Stimulated activated CD8-positive, alpha-beta memory T cell treated with anti-CD3 and anti-CD28 coated beads, Interleukin-4, amount 100 ng/mL, for 1 hour (primary cell): ENCODE measurements at places on chromosomes 5 and 9.

DNA sequence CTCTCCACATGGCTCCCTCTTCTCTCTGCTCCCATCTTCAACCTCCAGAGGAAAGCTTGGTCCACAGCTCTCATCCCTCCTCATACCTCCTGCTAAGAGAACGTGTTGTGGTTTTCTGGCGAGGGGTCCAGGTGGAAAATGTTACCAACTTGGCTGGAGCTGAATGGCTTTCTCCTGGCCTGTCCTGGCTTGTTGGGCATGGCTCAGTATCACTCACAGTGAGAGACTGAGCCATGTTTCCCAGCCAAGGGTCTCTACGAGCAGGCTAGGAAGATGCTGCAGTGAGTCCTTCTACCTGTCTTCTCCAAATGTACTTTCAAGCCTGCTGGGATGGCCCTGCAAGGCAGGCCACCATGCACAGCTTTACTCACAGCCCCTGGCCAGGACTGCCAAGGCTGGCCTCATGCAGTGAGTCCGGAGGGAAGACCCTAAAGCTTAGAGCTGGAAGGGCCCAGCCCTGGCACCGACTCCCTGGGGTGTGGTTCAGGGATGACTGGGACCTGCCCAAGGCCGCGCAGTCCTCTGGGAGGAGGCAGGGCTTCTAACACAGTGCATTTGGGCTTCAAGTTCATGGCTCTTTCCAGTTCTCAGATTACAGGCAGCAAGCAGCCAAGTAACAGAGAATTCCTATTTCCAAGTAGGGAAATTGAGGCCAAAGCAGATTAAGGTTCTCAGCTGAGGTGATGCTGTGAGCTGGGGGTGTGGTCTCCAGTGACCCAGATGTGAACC is 59.5 kb downstream of the COL27A1 start:
- no peak for DNase-seq

- DNase-seq = no peak
Observed at GRCh38 chr9:71858102-71858798, 52.7 kb downstream of the ABHD17B start.

DNA sequence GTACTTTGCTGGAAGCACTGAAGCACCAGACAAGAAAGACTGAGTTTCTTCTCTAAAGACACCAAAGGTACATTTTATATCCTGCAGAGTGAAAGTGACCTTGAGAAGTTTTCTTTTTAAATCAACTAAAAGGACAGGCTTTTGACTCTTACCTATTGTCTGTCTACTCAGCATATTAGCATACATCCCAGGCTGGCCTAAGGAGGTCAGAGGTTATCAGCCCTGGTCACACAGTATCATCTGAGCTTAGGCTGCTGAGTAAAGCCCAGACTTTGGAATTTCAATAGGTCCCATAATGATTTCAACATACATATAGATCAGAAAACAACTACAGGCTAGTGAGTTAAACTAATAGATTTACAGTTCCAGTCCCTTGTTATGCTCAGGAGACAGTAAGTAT is 10.1 kb upstream of the CDH9 start:
- no peak for DNase-seq

- no peak for DNase-seq
Observed at GRCh38 chr5:53425687-53426511, 54.5 kb upstream of the FST start.

DNA sequence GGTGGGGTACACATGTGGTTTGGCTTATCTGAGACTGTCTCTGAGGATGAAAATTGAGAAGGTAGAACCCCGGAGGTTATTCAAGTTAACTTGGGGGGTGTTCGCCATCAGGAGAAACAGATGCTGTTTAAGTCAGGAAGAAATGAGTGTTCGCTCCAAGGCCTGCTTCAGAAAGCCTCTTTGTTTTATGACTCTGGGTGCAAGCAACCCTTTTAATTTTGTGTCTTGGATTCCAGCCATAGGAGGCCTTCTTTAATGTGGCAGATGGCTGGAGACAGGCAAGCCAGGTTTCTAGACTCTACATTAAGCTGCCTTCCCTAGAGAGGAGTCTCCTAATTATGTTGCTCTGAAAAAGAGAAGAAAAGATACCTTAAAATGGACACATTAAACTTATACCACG is 4.2 kb upstream of the SMAD5 start:
- DNase-seq = no peak

DNA sequence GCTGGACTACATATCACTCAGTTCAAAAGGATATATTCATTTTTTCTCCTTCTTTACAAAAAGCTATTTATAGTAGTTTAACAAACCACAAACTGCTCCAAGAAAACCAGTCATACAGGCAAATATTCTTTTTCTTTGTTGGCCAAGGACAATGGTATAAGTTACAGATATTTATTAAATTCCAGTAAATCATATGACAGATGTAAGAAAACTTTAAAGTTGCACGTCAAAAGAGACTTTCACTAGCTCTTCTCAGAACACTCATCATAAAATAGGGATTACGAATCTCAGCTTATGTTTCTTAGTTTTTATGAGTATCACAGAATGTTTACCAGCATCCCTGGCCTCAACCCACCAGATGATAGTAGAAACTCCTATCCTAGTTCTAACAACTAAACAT is 67.2 kb downstream of the ANKRD31 start:
- DNase-seq = no peak

DNA sequence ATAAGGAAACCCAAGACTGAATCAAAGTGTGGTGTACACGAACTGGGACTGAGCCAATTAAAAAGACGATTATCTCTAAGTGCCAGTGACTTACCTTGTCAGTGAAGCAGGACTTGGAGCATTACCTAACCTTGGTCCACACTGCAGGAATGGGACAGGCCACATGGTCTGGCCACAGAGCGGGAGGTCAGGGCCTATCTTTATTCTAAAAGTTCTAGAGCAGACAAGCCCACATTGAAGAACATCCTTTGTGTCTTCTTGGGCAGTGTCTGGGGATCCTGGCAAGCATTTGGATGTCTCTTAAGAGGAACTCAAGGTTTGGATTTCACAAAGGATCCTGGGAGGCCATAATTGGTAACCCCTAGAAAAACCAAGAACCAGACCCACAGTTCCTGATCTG is 16.5 kb downstream of the SPRY4 start:
- no peak for DNase-seq

GRCh38 chr5:54912021-54912420 is 73.4 kb downstream of the ESM1 start:
- DNase-seq = no peak

DNA sequence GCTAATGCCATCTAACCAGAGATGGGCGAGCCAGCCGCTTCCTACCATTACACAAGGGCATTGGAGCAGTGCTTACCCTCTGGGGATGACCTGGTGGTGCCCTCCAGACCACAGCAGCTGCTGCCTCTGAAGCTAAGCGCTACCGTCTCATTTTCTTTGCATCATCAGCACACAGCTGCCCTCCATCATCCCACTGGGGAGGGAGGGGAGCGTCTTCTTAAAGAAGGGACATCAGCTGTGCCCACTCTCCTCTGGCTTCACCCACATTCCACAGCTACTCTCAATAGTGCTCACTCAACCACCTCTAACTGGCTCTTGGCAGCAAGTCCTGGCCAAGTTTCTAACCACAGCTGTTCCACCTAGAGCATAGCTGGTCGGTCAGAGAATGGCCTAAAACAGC is 503.4 kb downstream of the NFIB start:
- DNase-seq = no peak

DNA sequence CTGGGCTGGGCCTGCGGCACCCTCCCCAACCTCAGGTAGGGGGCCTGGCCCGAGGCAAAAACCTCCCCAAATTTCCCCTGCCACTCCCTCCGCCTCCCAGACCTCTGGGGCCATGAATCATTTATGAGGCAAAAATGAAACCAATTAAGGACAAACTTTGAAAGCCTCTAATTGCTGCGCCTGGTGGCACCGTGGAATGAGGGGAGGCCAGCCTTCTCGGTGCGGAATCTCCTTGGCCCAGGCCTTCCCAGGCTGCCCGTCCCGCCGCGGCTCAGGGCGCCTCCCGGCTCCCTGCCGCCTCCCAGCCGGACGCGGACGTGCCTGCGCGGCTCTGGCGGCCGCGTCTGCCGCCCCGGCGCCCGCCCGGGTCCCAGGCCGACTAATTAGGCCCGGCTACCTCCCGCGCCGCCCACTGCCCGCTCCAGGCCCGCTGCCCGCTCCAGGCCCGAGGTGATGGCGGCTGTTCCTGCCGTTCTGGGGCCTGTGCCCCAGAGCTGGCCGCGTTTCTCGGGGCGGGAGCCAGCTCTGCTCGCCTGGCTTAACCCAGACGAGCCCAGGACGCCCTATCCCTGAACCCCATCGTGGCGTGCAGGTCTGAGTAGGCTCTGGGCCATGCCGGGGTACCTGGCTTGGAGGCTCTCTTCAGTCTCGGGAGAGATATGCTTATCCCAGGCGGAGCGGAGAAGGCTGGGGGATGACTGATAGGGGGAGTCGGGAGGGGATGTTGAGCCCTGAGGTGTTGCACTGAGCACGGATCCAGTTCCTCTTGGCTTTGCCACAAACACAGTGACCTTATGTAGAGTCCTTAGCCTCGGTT is 20.1 kb downstream of the CXXC5 start:
- no peak for DNase-seq

DNA sequence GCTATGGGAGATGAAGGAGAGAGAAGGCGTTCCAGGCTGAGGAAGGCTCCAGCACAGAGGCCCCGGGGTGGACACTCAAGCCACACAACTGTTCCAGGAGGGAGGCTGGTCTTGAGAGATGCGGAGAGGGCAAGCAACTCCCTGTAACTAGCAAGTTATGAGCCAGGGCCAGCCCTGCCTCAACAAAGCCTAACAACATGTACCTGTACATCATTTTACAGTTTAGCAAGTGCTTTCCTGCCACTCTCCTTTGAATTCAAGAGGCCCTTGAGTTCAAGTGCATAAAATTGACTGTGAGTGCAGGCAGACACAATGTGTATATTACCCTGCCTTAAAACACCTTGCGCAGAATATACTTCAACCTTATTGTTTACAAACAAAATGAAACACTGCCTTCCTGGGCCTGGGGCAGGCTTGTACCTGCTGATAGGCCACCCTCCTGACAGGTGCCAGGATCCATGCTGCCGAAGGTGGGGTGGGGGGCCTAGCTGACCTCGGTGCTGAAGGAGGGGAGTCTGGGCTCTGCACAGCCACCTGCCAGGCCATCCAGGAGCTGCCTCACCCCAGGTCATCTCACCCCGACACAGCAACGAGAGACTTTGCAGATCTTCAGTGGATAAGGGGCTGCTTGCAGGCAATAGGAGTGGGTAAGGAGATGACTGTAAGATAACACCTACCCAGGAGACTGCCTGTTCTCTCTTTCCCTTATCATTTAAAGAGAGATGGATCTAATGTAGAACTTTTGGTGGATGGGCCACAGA is 80.0 kb downstream of the PPARGC1B start:
- DNase-seq = no peak

DNA sequence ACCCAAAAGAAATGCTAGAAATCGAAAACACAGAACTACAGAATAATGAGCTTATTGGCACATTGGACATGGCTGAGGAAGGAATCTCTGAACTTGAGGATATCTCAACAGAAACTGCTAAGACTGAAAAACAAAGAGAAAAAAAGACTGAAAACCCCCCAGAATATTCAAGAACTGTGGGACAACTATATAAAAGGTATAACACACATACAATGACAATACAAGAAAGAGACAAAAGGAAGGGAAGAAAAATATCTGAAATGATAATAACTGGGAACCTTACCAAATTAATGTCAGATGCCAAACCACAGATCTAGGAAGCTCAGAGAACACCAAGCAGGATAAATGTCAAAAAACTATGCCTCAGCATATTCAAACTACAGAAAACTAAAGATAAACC is 68.6 kb upstream of the TNPO1 start:
- no peak for DNase-seq

DNA sequence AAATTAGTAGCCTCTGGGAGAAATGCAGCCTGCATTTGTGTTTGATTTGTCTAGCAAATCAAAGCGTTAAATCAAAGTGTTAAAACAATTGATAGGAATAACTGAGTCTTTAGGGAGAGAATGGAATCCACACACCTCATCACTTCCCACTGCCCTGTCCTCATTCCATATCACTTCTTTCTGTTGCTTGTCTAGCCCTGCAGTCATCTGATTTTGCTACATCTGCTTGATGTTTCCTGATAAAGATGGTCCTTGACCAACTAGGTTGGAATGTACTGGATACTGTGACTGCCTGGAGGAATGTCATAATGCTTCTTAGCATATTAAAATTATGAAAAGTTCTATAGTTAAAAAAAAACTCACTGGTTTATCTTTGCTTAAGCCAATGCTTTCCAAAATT is 119.9 kb downstream of the DOCK2 start:
- DNase-seq = no peak

GRCh38 chr9:94212091-94212490 is 47.0 kb upstream of the ZNF169 start:
- DNase-seq = no peak

DNA sequence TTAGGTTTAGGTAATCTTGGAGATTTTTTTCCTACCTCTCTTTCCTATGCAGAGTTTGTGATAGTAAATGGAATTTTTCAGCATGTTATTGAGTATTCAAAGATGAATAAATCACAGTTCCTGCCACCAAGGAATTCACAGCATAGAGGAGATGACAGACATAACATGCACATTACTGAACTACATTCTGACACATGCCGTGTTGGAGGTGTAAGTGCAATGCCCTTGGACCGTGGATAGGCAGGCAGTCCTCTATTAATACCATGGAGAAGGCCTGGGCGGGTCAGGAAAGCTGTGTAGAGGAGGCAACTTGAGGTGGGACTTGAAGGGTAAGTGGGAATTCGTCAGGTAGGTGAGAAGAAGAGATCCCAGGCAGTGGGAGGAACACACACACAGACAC is 43.9 kb downstream of the MCCC2 start:
- DNase-seq = no peak

DNA sequence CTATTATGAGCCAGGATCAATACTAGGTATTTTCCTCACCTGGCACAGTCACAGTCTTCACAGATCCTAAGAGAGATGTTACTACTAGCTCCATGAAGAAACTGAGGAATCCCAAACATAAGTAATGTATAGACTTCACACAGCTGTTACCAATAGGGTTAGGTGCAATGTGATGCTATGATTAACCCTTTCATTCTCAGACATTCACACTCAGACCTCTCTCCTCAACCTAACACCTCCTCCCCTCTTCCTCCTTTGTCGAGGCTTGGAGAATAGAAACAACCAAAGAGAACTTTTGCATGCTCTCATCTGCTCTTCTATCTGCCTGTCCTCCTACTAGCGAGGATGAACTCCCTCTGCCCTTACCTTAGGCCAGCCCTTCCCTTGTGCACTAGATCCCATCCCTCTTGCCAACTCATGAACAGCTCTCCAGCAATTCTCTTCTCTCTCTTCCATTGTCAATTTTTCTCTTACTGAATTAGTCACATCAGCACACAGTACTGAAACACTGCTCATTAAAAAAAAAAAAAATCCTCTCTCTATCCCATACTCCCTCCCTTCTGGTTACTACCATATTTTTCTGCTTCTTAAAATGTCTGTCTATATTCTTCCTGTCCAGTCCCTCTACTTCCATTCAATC is 47.7 kb downstream of the MAPKAP1 start:
- no peak for DNase-seq

DNA sequence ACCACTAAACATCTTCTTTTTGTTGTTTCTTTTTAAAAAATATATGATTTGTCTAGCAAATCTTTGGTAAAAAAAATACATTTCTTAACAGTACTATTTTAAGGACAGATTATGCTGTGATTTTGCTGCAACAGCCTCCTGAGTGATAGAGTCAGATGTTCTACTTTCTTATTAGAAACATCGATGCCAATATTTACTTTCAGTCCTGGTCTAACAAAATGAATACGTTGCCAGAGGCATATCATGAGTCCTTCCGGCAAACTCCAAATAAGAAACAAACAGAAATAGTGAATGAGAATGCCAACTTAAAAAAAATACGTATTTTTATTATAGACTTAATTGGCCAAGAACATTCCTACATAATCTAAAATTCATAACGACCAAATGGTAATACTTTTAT is 371.5 kb downstream of the ADGRV1 start:
- no peak for DNase-seq

GRCh38 chr9:8943392-8943791 is 1143.8 kb upstream of the DMAC1 start:
- no peak for DNase-seq
